Hematopoietic multipotent progenitor cell treated with erythropoietin and hydrocortisone succinate and interleukin-3 and kit ligand, for 8 days (in vitro differentiated cells): ENCODE measurements at places on chromosomes 1 and 21.
A peak's percentile ranks its signal among the peaks of the same experiment; 100 is the strongest.

- DNase-seq, result no peak
Observed at GRCh38 chr1:85438353-85438752, 26.6 kb downstream of the DDAH1 start.

- no peak for DNase-seq
Observed at GRCh38 chr1:98975810-98976209, 28.9 kb downstream of the PLPPR5 start.

- no peak for DNase-seq
Observed at GRCh38 chr1:230009611-230010313, 57.3 kb upstream of the GALNT2 start.

- DNase-seq, result no peak
Observed at GRCh38 chr21:20388400-20388799, 609.8 kb upstream of the NCAM2 start.

DNA sequence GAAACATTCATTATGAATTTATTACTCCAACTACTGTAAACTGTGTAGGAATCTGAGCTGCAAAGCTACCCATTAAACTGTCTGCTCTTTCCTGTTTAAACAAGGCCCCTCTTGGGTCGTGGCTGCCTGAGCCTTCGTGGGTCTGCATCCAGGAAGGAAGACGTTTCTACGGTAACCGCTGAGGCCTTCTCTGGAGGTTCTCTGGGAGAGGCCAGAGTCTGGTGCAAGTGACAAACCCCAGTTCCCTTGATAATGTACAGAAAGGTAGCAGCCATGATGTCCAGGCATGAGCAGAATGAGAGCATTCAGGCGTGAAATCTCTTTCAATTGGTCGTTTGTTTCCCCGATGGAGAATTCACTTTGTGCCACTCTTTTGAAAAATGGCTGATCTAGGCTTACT, 350.2 kb downstream of the PLPP3 start:
- DNase-seq, result no peak

DNA sequence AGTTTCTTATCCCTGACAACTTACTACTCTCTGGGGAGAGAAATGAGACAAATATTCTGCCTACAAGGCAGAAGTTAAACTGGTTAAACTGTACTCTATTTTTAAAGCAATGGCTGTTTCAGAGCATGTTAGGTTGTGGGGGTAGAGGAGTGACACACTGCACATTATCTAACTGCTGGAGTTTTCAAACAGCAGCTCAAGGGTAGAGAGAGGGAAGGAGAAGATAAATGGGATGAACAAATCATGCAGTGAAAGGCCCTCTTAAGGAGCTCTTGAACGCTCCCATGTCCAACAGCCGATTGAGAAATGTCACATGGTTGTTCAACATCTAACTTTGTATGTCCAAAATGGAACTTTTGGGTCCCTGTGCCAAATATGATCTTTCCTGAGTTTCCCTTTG, 14.0 kb upstream of the IFI44L start:
- no peak for DNase-seq

GRCh38 chr1:203185061-203185461, 1.4 kb downstream of the CHI3L1 start:
- no peak for DNase-seq

DNA sequence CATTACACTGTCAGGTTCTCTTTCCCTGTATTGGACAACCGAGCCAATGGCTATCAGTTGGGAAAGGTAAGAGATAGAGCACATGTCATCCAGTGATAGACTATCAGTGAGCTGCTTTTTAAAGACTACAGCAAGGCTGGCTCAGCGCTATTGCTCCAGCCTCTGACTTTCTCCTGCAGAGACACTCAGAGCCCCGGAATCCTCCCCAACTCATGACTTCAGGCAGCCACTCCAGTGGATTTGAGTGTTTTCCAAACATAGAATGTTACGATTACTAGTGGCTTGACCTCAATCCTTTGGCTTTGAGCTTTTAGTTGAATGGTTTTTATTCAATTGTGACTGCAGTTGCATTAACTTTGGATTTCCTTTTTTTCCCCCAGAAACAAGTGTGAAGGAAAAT, 331.9 kb downstream of the DISC1 start:
- DNase-seq, result no peak

- DNase-seq, result peak; percentile 78
Observed at GRCh38 chr21:36330904-36331303, 10.9 kb downstream of the MORC3 start.

DNA sequence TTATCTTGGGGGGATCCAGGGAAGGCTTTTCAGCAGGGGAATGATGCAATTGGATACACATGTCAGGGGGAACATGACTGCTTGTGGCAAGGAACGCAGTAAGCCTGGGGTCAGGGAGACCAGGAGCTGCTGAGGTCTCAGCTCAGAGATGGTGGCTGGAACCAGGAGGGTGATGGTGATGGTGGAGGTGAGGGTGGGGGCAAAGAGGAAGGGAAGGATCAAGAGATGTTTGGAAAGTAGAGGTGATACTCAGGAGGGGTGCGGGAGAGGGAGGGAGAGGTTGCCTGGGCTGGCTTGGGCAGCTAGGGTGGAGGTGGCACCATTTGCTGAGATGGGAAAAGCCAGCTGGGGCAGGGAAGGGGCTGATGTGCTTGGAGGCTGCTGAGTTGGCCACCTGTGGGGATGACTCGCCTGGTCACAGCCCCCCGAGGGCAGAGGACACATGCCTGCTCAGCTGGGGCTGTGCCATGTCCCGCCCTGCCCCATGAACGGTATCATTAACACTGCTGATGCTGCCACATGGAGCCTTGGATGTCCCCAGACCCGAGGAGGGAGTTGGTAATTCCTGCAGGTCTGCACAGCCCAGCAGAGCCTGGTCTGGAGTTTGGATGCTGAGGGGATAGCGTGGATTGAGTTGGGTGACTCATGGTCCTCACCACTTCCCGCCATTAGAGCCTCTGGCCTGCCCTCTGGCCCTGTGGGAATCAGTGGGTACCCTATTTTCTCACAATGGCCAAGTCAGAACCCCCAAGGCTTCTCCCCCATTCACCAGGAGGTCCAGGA, 6.3 kb upstream of the PADI1 start:
- DNase-seq, result no peak

GRCh38 chr1:212618466-212619210, 10.1 kb downstream of the ATF3 start:
- DNase-seq, result no peak

DNA sequence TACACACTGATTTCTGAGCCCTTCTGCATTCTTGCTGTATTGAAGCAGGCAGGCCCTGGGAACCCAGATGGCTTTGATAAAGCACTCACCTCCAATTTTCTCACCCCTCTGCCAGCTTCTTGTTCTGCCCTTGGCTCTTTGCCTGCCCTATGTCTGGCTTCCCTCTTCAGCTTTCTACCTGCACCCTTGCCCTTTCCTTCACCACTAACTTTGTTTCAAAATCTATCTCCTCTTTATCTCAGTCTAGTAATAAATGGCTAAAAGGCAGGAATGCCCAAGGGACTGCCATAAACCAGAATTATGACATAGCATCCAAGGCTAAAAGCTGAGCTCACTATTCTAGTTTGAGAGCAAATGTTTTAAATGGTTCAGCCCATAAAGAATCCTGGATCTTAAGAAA, 178.7 kb downstream of the TNR start:
- DNase-seq, result no peak

- no peak for DNase-seq
Observed at GRCh38 chr1:205769641-205770365, 5.5 kb downstream of the RAB29 start.

DNA sequence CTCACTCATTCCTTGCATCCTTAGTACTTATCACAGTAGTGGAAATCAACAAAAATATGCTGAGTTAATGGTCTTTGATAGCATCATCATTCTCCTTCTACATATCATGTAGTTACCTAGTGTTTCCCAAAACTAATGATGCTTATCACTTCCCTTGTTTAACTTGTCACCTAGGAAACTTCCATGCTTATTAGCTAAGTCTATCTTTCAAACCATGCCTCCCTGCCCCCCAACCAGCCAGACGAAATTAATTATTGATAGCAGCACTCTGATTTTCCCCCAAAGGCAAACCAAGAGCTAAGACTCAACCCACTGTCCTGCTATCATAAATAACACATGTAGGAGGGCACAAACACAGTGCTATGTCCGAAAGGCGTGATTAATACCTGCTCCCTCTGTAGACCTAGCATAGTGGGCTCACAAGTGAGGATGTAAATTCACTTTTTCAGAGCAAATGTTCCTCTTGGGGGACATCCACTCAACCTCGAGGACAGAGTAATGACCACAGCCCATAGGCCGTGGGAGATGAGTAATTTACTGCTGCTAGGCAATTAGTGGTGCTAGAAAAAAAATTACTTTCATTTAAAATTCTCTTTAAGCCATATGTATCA, 25.8 kb upstream of the LPAR3 start:
- no peak for DNase-seq

DNA sequence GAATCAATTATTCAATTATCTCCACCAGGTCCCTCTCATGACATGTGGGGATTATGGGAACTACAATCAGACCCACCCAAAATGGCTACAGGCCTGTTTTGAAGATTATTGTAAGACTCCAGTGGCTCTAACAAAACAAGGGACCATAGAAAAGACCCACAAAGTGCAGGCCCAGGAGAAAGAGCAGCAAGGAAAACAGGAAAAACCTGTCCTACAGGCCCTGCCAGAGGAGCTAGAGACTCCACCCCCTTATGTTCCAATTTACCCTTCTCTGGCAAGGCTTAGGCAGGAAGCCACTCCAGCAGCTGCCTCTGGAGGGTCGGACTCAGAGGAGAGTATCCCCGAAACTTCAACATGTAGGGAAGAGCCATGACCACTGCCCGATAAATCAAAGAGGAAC, 96.5 kb downstream of the LIPI start:
- no peak for DNase-seq

GRCh38 chr1:26075421-26076144, 8.2 kb upstream of the TRIM63 start:
- no peak for DNase-seq

GRCh38 chr1:241782396-241782795, 65.6 kb upstream of the EXO1 start:
- no peak for DNase-seq

GRCh38 chr1:234498448-234499118, 19.6 kb upstream of the TARBP1 start:
- no peak for DNase-seq

DNA sequence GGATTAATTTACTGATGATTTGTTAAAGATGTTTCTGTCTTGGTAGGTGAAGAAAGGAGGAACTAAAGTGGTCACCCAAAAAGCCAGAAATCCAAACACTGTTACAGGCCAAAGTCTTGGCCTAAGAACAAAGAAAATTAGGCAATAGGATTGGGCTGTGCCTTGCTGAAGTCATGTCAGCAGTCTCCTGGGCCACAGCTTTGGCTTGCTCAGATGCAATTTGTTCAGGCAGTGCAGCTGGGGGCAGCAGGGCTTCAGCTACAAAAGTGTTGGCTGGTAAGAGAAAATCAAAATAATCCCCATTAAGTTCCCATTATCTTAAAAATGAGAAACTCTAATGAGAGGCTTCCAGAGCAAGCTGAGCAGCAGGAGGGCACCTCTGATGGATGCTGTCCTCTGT, 14.0 kb upstream of the RAP1A start:
- DNase-seq, result no peak

DNA sequence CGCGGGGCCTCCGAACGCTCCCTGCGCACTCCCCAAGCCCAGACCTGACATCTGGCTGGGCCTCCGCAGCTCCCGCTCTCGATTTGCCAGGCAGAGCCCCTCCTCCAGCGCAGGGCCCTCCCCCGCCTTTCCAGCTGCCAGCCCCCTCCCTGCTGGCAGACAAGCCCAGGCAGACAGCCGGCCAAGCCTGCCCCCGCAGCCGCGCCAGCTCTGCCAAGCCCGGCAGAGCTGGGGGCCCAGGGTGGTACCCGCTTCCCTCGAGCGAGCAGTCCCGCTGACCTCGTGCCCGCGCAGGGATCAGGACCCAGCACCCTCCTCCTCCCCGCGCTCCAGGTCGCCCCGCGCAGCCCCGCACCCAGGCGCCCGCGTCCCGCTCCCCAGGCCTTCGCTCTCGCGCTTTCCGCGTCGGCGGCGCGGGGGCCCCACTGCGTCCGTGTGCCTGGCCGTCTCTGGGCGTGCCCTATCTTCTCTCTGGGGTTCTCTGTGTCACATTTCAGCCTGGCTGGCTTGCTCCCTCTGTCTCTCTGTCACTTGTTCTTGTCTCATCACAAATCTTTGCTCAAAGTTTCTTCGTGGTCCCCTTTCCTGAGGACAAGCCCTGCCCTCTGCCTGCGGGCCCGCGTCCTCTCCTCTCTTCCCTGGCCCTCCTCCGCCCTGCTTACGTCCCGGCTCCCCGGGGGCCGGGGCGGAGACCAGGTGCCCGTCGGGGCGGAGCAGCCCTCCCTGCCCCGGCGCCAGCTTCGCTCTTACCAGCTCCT, 580 bp downstream of the INKA2 start:
- DNase-seq, result peak; percentile 70

DNA sequence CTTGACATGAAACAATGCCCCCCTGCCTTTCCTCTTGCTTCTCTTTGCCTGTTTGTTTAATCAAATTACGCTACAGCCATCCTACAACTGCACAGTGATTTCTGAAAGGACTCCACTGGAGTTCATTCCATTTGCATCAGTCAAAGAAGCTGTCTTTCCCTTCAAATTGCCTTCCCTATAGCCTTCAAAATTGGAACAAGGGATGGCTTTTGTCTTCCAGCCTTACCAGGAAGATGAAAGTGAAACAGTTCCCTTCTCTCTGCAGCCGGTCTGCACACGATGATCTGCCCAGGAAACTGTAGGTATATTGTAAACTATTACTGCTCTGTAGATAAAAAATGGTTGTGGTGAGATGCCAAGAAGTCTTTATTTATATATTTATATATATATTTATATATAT, 65.6 kb upstream of the ETS2 start:
- DNase-seq, result no peak

GRCh38 chr1:23529146-23530086, 1.6 kb downstream of the E2F2 start:
- DNase-seq, result peak; percentile 68

DNA sequence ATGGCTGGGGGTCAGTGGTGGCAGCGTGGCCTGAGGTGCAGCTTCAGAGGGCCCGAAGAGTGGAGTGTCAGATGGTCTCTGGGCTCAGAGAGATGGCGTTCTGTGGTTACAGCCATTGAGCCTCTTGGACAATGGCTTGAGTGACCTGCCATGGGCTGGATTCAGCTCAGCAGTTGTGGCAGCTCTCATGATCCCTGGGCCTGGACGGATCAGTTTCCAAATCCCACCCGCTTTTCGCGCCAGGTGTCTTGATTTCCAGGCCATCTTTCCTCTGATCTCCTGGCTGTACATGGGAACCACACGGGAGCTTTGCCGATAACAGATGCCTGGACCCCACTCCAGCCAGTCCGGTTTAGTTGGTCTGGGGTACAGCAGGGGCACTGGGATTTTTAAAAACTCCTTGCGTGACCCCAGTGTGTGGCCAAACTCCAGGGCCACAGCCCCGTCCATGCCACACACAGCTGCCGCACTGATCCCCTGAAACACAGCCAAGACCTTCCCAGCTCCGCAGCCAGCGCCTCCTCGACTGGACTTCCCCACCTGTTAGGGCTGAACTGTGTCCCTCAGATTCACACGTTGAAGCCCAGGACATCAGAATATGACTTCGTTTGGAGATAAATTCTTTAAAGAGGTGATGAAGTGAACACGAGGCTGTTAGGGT, 67.9 kb downstream of the ATP5PO start:
- no peak for DNase-seq
